Left lung (tissue), 14 donors: ENCODE measurements at places on chromosomes 1 and 21. TPM values are rescaled to one million over a fixed set of nuclear protein-coding genes. Genes with fewer than 3 reads are reported as not detected.

GRCh38 chr1:93015590-93015989, 54.3 kb upstream of the DIPK1A start:
- DNase-seq = no peak

ARHGAP30 gene
- total RNA-seq = 57.7 TPM

NCAM2 gene
- total RNA-seq = 19.7 TPM

GRCh38 chr1:16348414-16349182, 3.7 kb downstream of the FBXO42 start:
- DNase-seq = no peak

GRCh38 chr1:72007312-72007711, 275.0 kb downstream of the NEGR1 start:
- no peak for DNase-seq

DNA sequence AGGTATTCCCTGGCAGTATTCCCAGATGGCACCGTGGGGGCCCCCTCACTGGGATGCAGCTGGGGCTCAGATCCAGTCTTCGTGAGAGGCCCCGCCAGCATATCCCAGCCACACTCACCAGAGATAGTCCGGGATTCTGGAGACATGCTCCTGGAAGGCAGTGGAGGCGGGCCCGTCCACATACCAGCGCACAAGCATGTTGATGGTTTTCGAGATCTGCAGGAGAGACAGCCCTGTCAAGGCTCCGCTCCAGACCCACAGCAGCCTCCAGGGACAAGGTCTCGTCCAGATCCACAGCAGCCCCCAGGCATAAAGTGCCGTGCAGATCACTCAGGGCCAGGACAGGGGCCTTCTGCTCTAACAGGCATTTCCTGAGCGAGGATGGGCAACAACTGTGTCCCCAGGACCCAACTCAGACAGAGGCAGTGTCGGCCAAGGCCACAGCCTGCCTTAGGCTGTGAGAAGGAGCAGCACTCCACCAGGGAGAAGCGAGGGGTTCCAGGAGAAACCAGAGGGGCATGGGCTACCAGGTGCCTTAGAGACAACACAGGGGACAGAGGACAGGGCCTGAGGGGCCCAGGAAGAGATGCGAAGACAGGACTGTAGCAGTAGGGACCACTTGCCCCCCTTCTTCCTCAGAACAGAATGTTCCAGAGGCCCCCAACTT, 14.8 kb downstream of the LSS start:
- no peak for DNase-seq

DNA sequence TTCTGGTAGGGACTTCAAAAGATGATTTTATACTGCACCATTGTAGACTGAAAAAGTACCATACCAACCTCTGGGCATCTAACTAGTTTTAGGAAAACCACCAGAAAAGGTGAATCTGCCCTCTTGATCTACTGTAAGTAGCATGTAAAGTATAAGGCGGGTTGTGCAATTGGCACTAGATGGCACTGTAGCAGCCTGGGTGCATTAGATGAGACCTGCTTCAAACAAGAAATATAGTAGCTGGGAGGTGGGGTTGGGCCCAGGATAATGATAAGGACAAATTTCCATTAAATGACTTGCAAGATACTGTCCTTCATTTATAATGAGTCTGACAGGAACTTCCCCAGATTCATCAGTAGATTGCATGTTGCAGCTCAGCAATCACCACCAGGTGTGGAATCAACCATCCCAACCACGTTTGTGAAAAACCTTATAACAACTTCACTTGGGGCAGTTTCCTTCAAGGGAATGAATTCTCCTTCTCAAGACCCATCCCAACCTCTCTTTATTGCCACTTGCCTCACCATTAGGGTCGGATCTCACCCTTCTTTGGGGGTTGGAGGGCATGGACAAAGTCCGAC, 37.3 kb upstream of the IL10 start:
- DNase-seq = no peak

FCRL1 gene
- 3.4 TPM for total RNA-seq

DNA sequence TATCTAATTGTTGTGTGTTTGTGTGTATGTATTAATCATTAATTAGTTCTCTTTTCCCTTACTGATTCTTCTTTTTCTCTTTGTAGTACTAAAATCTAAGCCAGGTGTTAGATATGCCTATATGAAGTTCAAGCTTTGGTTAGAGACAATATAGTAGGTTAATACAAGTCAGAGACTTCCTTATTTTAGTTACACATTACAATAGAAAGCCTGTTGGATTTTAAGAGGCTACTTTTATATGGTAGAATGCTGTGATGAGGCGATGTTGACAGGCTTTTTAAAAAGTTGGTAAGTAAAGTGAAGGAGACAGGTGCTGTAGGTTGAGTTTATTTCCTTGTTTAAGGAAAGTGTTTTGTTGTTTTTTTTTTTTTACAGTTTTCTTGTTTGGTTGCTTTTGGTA, 45.9 kb downstream of the ADGRL2 start:
- no peak for DNase-seq

DNA sequence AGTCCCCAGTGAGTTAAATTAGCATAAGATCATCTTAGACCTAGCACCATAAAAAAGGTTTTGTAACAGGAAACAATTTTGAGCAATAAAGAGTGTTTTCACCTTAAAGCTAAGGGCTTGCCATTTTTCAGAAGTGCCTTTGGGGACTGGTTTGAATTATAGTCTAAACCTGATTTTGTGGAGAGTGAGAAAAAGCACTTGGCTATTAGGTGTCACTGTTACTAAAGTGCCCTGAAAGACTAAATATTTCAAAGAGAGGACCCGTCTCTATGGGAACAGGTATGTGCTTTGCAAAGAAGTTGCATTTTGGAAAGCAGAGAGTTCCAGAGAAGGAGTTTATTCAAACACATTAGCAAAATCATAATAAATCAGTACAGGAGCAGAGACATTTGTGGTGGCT, 9.1 kb downstream of the NTNG1 start:
- DNase-seq = no peak

EPHA8 gene
- not detected for total RNA-seq

PLA2G2A gene
- 65.7 TPM for total RNA-seq

CFHR5 gene
- total RNA-seq = not detected

GRCh38 chr1:96465441-96465840, 256.1 kb upstream of the PTBP2 start:
- no peak for DNase-seq

CLIC6 gene
- total RNA-seq = 21.0 TPM
